ENCODE measurements at places on chromosomes 16 and 17.
A peak's percentile ranks its signal among the peaks of the same experiment; 100 is the strongest.

- no peak for DNase-seq
Measured at GRCh38 chr16:3610698-3611145, 684 bp downstream of the SLX4 start.

GRCh38 chr17:49588312-49588711 lies 12.6 kb downstream of the NXPH3 start:
- no peak for DNase-seq

DNA sequence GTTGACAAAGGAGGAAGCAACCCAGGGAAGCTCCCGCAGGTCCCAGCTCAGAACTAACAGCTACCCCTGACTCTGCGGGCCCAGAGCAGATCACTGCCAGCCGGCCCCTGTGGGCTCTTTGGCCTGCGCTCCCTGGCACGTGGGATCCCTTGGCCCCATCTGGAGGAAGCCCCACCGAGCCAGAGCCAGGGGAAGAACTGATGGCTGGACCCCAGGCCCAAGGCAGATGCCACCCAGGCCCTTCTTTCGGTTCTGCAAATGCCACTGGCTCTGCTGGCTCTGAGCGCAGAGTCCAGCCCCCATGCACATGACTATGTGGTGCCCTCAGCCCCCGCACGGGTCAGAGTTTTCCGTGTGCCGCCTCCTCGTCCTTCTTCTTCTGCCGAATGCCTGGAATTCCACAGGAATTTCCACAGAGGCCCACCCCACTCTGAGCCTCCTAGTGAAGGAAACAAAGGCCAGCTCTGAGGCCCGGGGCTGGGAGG lies 35.8 kb upstream of the SNN start:
- DNase-seq: peak; percentile 65

DNA sequence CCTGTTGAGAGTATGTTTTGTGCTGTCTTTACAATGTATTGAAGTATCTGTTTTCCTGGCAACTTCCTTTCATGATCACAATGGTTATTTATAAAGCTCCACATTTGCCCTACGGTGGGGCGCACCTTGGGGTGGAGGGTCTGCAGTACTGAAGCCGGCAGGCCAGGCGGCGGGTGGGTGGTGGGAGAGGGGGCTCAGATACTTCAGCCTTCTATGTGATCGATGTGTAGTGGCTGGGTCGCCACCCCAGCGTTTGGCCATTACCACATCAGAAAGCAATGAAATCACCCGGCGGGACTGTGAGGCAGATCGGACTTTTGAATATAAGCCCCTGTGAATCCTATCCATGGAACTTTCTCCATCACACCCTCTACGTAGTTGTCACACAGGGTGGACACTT lies 196.6 kb downstream of the FOXL1 start:
- DNase-seq: no peak

DNA sequence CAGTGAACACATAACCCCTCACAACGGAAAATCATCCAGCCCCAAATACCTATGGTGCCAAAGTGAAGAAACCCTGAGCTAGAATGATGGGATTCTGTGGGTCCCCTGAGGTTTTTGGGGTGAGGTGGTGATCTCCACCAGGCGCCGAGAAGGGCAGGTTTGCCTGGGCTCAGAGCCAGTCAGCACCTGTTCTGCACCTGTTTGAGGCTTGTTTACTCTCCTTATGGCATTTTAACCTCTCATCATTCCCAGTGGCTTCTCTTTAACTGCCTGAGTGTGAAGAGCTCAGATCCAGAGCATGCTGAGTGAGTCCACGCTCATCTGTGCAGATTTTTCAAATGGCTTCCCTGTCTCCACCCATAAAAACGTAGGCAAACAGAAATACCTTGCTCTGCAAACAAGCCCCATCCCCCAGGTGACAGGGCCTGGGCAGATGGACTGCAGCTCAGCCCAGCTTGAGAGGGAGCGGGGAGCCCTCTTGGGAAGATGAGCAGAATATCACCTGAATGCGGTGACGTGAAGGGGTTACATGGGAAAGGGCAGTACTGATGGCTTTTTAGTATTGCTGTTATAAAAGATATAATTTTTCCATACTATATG lies 40.1 kb upstream of the CLEC19A start:
- no peak for DNase-seq

GRCh38 chr17:1769822-1770477 lies 8.1 kb downstream of the SERPINF1 start:
- no peak for DNase-seq

DNA sequence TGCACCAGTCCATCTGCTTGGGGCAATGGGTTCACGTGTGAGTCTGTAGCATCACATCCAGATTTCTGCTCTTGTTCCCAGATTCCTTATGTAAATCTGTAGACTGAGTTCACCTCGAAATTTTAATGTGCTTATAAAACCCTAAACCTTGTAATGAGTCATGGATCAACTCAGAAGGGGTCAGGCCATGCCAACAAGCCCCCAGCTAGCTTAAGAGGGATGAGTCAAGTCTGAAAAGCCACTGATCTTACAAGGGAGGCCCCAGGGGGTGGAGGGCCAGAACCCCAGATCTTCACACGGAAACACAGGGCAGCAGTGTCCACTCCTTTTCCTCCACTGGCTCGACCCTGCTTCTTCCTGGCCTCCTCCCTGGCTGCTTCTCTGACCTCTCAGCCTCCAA lies 399.1 kb upstream of the CDH5 start:
- DNase-seq: no peak

DNA sequence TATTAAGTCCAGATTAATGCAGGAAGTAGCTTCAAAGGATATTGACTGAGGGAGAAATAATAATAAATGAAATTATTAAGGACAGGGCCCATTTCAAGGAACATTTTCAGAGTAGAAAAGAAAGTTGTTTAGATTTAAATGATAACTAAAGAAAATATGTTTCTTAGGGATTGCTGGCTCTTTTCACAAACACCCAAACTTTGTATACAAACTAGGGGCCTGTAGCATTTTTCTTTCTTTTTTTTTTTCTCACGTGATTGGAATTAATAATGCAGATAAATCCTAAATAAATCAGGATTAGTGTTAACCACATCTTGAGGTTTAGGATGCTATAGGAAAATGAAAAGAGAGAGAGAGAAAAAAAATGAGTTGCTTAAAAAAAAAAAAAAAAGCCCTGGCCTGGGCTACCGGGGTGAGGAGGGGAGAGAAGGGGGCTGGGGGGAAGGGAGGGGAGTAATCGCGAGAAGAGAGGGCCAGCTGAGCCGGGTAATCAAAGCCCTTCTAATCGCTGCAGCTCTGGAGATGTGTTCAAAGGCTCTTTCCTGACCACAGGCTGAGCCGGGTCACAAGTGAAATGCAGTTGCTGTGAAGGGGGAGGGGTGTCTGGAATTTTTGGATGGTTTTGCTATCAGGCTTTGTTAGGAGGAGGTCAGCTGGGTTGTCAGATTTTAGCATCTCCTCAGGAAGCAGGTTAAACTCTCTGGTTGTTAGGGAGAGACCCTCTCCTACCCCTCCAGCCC lies 104.6 kb upstream of the ZFHX3 start:
- no peak for DNase-seq

All from inflammatory macrophage (primary cell).